ENCODE measurements at places on chromosomes 7 and 10. TPM values are rescaled to one million over a fixed set of nuclear protein-coding genes. Genes with fewer than 3 reads are reported as not detected.
A peak's percentile ranks its signal among the peaks of the same experiment; 100 is the strongest.

DNA sequence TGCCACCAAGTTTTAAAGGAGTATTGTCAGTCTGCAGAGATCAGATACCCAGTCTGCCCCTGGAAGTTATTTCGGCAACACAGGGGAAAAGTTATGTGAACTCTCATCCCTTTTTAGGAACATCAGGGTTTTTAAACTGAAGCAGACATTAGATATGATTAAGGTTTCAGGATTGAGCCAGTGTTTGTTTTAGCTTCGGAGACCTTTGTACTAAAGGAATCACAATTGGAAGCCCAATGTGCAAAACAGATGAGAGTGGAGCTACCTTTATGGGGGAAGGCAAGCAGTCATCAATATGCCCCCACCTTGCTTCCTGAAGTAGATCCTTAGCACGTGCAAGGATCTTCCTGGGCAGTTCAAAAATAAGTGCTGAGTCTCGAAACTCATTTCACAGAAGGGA is 39.5 kb downstream of the ETV1 start:
- no peak for DNase-seq

DNA sequence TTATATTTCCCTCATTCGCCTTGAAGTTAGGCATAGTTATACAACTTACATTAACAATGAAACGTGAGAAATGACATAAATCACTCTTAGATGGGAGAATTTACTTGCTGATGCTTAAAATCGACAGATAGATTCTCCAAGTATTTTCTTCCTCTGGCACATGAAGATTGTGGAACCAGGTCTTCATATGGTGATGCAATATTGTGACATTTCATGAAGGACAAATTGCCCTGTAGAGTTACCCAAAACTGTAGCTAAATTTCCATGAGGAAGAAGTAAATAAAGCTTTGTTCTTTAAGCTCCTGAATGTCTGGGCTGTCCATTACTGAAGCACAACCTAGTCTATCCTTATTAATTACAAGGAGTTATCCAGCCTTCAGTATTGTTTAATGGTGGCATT is 353.1 kb downstream of the THSD7A start:
- no peak for DNase-seq

GRCh38 chr10:33418301-33418700 is 83.8 kb upstream of the NRP1 start:
- no peak for DNase-seq

GRCh38 chr10:108307250-108307924 is 1142.9 kb upstream of the SORCS1 start:
- DNase-seq: no peak

- DNase-seq: no peak
These were observed 114.7 kb upstream of the AHR start for GRCh38 chr7:17183630-17184328.

Gene ZNF503
- polyA plus RNA-seq: 53.1 TPM

DNA sequence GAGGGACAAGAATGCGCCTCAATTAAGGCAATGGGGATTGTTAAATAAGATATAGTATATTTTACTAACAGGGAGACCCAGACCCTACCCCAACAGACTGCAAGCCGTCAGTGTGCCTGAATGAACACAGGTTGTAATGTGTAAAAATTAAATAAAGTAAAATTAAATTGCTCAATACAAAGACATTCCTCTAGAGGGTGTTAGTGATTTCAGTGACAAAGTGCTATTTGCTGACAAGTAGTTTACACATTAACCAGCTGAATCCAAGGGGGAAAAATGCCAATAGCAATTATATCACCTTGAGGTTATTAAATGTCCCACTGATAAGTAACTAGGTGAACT is 110.5 kb downstream of the EBF3 start:
- DNase-seq: peak; percentile 31

DNA sequence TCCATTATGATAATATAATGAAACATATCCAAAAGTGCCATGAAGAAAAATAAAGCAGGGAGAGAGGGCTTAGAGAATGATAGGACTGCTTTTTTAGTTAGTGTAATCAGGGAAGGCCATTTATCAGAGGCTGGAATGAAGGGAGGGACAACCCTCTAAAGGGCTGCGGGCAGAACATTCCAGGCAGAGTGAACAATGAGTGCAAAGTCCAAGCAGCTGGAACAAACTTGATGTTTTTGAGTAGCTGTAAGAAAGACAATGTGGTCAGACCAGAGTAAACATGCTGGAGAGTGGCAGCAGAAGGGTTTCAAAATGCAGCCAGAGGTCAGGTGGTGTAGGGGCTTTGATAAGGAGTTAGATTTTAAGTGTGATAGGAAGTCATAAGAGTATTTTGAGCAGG is 65.6 kb upstream of the CCDC6 start:
- DNase-seq: no peak

DNA sequence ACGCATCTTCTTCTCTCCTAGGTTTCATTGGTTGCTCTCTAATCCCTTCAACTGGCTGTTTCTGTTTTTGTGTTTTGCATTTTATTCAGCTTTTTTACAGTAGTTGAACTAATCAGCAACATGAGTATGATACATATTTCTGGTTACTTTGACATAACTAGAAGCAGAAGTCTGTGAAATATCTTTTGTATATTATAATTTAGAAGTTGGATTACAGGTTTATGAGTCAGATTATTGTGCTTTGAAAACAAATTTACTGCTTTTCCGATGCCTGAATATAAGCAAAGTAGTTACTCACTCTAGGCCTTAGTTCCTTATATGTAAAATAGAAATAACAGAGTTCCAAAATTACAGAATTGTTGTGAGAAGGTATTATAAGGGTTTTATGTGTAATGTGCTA is 96.2 kb upstream of the MEOX2 start:
- DNase-seq: no peak

GRCh38 chr7:140229101-140229525 is 52.3 kb upstream of the KDM7A start:
- no peak for DNase-seq

DNA sequence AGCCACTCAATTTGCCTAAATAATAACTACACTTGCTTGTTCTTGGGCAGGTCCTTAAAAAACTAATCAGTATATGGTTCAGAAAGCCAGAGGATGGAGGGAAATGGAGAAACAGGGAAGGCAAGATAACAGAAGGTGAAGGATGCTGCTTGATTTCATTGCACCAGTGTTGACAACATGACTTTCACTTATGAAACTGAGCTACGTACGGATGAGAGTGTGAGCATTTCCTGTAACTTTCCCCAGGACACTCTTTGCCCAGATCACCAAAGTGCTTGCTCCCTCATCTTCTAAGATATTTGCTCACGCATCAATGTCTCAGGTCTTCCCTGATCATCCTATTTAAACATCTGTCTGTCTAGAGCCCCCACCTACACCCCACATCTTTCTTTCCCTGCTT is 37.4 kb downstream of the SLC35B4 start:
- no peak for DNase-seq

- no peak for DNase-seq
These were observed 290.6 kb downstream of the SORCS3 start for GRCh38 chr10:104931612-104932134.

- DNase-seq: no peak
These were observed 390.3 kb downstream of the MAGI2 start for GRCh38 chr7:79063019-79063698.

- DNase-seq: no peak
These were observed 298.9 kb downstream of the DNAJB6 start for GRCh38 chr7:157635669-157636068.

Gene LRRC27
- 32.8 TPM for polyA plus RNA-seq

Gene AS3MT
- 17.3 TPM for polyA plus RNA-seq

Gene SNCG
- 5.0 TPM for polyA plus RNA-seq

DNA sequence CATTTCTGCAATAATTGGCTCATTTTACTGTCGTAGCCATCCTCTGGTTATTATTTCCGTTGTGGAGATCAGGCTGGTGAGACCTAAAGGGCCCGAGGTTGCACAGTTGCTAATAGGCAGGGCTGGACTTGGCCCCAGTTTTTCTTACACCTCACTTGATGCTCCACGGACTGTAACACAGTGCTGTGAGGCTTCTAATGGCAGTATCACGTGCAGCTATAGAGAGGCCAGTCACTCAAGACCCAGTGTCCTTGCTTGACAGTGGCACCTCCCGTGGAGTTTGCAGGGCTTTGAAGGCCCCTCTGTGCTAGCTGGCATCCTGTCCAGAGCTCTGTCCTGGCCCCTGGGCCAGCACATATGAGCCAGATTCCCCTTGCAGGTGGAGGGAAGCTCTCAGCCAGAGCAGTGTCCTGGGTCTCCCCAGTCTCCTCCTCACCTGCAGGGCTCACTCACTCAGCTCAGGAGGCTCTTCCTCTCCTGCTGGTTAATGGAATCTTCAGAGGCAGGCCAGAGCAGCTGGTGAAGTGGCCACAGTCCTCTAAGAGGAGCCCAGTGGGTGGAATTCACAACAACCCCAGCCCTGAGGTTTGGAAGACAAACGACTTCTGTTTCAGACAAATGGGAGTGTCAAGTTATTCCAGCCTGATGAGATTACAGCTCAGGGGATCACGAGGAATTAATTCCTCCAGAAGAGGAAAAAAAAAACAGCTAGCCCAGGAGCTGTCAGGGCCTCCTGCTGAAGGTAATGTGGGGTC is 114.2 kb upstream of the FAM180A start:
- no peak for DNase-seq

DNA sequence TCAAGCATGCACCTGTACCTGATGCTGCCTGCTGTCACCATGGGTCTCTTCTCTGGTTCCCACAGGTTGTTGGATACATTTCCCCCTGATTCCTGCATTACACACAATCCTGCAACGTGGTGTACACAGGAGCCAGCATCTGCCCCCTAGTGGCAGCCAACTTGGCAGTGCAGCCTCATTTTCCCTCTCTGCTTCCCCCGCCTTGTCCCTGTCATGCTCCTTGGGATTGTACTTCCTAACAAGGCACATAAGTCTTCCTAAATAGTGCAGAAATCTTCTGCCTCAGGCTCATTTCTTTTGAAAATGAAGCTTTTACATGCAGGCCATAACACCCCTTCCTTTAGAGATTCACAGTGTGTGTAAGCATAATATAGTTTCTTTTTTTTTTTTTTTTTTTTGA is 387.5 kb downstream of the CCSER2 start:
- DNase-seq: no peak

GRCh38 chr7:156652886-156653568 is 12.5 kb downstream of the RNF32 start:
- DNase-seq: no peak

DNA sequence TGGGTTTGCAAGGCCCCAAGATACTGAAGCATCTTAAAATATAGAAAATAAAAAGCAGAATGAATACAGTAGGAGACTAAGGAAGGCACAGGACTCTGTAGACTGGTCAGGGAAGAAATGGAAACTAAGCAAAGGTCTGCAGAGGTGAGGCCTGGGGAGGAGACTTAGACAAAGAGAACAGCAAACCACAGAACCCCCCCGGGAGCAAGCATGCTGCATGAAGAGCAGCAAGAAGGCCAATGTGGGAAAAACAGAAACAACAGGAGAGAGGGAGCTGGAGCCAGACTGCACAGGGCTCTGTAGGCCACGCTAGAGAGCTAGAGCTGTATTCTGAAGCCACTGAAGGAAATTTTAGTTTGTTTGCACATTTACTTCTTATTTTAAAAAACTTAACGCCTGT is 45.7 kb upstream of the ARID5B start:
- no peak for DNase-seq

DNA sequence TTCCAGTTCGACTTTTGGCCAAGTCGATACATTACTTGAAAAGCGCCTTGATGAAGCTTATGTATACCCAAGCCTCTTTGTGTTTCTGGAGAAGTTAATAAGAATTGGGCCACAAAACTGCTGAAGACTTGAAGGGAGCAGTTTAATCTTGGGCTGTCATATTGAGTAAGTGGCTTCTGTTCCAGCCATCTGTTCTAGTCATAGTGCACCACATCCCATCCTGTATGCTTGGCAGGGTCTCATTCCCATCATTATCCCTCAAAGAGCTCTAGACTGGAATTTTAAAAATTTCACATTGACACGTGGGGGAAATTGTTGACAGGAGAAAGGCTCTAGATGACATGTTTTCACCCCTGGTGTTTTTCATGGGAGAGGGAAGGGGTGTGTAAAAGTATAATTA is 196.6 kb upstream of the PLPP4 start:
- no peak for DNase-seq

- DNase-seq: no peak
These were observed 14.2 kb downstream of the UCMA start for GRCh38 chr10:13219685-13220670.

DNA sequence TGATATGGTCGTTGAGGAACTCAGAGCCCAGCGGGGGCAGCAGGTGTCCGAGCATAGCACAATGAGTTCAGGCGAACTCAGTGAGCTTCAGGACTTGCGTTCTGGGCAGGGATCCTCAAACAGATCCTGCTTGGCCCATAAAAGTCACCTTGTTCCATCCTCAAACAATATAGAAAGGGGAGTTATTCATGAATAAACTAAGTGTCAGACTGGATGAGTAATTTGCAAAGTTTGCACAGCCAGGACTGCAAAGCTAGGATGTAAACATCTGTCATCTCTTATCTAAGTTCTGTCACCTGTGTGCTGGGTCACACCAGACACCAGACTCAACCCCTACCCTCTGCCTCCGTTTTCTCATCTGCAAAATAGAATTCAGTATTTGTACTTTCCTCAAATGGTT is 58.0 kb upstream of the PFKP start:
- DNase-seq: no peak

Gene TRIM50
- polyA plus RNA-seq: 0.28 TPM

Gene ATP6V0A4
- polyA plus RNA-seq: 0.89 TPM

DNA sequence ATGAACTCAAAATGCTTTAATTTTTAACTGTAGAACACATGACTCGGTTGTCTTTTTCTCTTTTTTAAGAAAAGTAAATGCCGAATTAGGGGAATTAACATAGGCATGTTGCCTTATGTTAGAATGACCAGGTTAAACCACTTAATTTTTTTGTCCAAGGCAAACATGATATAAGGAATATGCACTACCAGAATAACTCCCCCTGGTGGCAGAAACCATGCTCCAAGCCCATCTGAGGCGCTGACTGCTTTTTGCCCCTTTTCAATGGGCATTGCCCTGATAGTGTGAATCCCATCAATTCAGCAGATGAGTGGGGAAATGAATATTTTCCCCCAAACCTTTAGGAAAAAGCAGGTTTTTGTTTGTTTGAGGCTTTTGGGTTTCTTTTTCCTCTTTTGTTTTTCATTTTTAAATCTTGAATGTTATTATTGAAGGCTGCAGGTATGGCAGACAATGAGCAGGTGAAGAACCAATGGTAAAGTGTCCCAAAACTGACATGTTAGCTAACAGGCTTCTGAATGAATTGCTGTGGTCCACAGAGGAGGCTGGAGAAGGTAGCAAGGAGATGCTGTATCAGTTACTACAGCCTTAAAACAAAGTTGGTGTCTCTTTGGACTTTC is 284.3 kb downstream of the SORCS3 start:
- no peak for DNase-seq

Gene GJD4
- polyA plus RNA-seq: not detected
